ENCODE measurements at places on chromosomes 5 and 9.
A peak's percentile ranks its signal among the peaks of the same experiment; 100 is the strongest.

DNA sequence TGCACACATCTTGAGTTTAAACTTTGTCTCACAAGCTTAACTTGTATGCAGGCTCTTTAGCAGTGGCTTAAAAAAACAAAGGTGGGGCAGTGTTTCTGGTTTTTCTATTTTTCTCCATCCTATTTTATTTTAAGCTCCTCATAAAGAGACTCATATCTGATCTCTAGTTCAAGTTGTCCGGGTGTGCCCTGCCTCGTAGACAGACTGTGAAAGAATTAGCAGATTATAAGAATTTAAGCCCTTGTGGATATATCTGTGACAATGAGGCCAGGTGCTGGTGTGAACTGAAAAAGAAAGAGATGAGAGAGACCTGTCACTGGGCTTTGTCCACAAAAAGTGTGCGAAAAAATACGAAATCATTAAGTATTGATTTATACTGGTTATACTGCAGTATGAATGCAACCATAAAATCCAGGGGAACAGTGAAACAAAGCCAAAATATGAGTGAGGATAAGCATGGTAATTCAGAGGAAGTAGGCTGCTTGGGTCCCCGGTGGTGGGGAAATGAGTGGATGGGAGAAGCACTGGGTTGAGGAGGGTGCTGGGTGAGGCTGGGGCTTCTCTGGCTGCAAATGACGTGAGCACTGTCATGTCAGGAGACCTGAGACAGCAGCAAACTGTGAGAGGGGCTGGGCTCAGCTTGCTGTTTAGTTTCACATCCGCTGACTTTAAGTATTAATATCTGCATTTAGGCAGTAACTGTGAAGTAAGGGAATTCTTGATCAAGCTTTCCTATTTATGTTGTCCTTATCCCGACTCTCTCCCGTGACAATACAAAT, 179.7 kb upstream of the ANKRD55 start:
- no peak for DNase-seq

GRCh38 chr5:167269146-167269545, 1022.3 kb upstream of the WWC1 start:
- DNase-seq, result no peak

DNA sequence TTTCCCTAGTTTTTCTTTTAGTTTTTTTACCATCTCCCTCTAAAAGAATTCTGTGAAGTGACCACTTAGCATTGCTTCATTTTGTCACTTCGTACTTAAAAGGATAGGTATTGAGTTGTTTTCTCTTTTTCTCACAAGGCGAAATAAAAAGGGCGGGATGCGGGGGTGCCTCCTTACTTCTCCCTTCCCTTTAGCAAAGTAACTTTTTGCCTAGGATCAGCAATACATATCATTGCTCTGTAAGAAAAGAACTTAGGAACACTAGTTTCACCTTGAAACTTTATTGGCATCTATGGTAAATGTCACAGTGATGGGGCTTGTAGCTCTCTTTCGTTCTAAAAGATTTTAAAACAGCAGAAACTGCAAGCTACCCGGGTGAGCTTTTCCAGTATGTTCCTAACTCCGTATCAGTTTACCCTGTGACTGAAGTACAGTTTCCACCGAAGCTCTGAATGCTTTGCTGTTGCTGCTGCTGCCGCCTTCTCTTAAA, 4.1 kb downstream of the PRDM6 start:
- DNase-seq, result no peak

DNA sequence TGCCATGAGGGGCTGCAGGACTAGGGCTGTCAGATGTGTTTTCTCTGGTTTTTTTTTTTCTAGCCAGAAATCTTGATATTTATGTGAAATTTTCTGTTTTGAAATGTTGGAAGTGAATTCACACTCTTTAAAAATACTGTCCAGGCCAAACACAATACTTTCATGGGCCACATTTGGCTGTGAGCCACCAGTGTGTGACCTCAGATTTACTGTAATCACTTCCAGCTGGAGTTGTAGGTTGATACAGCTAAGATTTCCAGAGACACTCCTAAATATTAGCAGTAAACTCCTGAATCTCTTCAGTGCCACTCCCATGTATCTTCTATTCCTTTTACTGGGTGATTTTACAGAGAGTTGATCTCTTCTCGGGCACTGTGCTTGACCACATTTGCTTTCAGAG, 92.2 kb upstream of the CKMT2 start:
- DNase-seq, result peak; percentile 18

- peak; percentile 17 for DNase-seq
These were observed 168.0 kb downstream of the TAF11L14 start for GRCh38 chr5:17802256-17802655.

- DNase-seq, result peak; percentile 88
These were observed 193.2 kb downstream of the MAPKAP1 start for GRCh38 chr9:125513668-125514413.

Data from MCF 10A (cell line).